Fibroblast of skin of left biceps (primary cell): ENCODE measurements at places on chromosomes 3 and 15.

GRCh38 chr3:32399030-32399620 lies 7.5 kb downstream of the CMTM7 start:
- peak; percentile 33 for DNase-seq

GRCh38 chr3:187813198-187813597 lies 67.9 kb upstream of the BCL6 start:
- DNase-seq: no peak

DNA sequence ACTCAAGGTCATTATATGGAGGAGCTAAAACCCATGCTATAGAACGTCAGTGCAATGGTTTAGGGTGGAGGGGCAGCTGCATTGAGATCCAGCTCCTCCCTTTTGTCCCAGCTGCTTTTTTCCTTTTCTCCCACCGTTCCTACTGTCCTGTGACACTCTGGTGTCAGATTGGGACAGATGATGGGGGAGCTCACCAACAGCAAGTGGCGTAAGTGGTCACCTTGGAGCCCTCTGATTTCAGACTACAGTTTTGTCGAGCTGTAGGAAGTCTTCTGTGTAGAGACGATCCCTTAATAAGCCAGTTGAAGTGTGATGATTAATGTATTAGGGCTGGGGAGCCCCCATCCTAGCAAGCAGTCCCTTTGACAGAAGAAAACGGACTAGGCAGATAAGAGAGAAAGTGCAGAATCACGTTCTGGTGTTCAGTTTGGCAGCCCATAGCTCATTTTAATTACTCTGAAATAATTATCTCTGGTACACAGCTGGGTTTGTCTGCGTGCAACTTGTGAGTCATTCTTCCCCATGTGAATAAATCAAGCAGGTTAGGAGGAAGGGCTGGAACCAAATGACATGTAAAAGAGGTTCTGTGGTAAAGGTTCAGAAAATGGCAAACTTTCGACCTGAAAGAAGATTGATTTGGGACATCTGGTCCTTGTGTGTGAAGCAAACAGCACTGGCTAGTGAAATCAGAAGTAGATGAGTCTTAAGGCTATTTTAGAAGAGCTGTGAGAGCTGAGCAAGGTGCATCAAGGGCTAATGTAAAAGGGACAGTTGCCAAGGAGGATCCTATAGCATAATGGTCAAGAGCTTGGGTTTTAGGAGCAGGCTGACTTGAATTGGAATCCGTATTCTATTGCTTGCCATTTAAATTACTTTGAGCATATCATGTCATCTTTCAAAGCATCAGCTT lies 241.4 kb downstream of the EDEM1 start:
- no peak for DNase-seq

DNA sequence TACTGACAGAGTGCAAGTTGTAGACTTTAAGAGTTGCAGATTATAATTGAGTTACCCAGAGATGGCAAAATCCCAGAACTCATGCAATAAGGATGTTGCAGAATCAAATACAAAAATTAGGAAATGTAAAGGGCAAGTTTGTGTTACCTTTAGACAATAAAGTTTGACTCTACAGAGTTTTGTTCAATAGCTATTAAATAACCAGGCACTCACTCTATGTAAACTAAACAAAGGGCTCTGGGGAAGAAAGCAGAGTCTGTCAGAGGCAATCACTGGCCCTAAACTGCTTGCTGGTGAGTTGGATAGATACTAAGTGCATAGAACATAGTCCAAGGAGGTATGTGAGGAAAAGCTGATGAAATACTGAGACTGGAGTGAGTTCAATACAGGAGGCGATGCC lies 40.0 kb upstream of the PLCL2 start:
- DNase-seq: no peak

DNA sequence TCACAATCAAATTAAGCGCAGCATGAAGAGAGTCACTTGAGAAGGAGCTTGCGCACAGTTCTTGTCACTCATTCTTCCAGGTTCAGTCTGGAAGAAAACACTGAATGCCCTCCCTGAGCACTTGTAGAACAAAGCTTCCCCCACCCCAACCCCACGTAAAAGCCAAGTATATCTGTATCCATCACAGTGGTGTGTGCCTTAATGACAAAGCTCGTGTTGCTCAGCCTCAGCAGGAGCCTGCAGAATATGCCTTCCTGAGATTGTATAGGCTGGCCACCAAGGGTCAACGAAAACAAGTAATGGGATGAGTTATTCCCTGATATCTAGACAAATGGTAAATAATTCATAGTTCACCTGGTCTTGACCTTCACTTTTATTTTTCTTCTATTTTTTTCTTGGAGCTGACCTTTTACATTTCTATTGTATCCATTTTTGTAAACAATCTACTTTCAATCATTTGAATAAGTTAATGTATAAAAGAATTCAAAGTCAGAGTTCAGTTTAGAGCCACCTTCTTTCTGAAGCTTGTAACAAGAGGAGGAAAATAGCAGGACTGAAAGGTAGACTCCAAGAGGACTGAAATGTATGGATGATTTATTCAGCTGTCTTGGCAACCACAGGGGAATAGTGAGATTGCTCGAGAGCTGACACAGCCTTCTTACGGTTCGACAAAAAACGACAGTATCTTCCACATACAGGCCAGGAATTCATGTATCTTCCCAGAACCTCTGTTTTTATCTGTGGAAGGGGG lies 405.5 kb upstream of the TPM1 start:
- no peak for DNase-seq

DNA sequence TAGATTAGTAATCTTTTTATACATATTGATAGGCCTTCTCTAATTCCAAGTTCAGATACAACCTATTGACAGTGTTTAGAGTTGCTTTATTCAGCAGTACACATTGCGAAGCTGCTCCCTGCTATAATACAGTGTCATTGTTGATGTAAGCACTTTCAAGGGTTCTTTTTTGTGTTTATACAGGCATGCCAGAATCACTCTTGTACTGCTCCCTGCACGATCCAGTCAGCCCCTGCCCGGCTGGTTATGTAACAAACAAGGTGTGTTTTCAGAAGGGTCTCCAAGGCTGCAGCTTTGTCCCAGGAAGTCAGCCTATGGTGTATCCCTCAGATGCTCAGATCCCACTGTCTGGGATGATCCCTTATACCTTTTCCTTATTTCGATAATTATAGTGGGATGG lies 11.3 kb downstream of the QTRT2 start:
- DNase-seq: no peak
